ENCODE measurements at places on chromosomes 12 and 14. TPM values are rescaled to one million over a fixed set of nuclear protein-coding genes. Genes with fewer than 3 reads are reported as not detected.
A peak's percentile ranks its signal among the peaks of the same experiment; 100 is the strongest.

Gene OAS3
- 4.3 TPM for total RNA-seq

Gene OASL
- not detected for total RNA-seq

Gene LYZ
- 31.9 TPM for total RNA-seq

GRCh38 chr12:41621291-41621690, 433.2 kb downstream of the PDZRN4 start:
- H3K4me1 ChIP-seq, result no peaks in the 10 kb centered on the region
- no peaks in the 10 kb centered on the region for H3K36me3 ChIP-seq
- H3K4me3 ChIP-seq, result no peak overlapping the region
- no peaks in the 10 kb centered on the region for H3K27me3 ChIP-seq
- DNase-seq, result no peak

DNA sequence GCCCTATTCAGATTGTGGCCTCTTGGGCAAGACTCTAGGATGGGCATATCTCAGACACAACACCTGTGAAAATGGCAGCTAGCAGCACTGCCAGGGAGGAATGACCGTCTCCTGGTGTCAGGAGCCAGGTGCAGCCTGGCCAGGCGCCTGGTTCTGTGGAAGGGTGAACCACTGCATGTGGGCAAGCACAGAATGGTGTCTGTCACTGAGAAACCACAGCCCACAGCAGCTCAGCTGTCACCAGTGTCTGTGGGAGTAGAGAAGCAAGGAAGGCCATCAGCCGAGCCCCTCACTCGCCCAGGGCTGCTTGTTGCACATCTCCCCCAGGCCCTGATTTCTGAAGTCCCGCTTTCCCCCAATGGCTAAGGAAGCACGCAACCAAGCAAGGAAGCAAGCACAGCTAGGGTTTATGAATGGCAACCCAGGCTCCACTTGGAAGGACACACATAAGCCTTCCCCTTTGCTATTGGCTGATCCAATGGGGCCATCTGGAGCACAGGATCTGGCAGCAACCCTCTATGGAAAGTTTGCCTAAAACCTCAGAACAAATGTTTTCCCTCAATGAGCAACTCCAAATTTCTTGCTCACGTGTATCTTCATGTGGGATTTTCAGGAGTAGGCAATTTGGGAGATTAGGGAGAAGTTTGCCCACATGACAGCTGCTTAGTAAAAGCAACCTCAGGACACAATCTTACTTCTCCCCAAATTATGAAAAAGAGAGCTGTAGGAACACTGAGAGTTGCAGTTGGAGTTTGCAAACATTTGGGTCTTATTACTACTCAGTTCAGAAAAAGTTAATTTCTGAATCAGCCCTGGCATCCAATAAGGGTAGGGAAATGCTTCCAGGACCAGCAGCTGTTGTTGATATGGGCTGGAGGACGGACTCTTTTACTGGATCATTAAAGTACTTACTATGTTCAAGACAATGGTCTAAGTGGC, 44.7 kb downstream of the GPHB5 start:
- no peaks in the 10 kb centered on the region for H3K27me3 ChIP-seq
- no peak for DNase-seq
- H3K27ac ChIP-seq, result no peak overlapping the region
- H3K4me1 ChIP-seq, result no peaks in the 10 kb centered on the region
- no peak overlapping the region for H3K4me3 ChIP-seq

DNA sequence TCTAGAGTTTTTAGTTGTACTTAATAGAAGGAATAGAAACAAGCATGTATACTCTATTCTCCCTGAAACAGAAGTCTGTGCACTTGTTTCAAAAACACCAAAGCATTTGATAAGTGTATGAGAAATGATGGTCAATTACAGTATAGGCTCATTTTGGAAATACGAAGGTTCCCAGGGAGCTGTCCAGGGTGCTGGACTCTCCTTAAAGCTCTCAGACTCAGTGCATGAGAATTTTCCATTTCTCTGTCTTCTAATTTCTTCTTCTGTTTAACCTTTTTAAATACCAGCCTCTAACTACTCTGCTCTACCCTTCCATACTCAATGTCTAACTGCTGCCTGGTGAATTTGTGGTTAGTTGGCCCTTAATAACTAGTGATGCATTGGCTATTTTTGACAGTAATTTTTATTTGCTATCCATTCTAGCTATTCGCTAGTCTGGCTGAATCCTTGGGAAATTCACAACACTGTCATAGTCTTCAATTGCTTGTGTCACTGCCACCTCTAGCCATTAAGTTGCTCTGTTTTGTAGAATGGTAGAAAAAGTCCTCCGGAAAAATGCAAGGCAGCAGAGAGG, 229.2 kb downstream of the NRXN3 start:
- no peaks in the 10 kb centered on the region for H3K4me1 ChIP-seq
- DNase-seq, result peak; percentile 7

DNA sequence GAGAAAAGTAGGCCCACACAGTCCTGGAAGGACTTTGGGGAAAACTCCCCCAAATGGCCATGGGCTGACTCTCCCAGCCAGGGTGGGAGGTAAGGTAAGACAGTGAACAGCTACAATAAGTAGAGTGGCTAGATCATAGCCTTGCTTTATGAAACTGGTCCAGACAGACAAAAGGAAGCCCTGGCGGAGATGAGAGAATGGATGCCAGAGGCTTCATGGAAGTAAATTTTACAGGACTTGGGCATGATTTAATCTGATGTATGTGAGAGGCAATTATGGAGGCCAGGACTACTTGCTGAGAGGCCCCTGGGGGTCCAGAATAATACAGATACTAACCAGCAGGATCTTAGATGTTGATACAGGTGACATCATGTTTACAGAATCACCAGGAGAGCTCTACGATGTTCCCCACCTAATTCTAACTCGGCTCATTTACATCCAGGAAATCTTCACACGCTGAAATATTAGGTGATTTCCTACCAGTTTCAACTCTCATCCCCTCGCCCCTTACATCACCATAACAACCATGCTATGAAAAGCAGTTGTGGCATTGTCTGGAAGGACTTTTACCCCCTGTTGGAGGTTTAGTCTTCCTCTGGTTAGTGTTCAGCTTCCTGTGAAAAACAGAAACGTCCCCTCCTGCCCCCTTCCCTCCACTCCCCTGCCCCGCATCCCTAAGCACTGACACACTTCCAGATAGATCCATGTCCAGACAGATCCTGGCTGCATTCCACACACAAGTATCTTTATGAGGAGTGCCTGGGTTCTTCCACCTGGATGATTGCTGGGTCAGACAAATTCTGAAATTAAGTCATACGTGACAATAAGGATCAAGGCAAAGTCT, 39.5 kb upstream of the NT5DC3 start:
- peaks cover 9% of the 10 kb centered on the region for H3K27me3 ChIP-seq
- H3K4me1 ChIP-seq, result no peaks in the 10 kb centered on the region

- DNase-seq, result no peak
- H3K27ac ChIP-seq, result no peak overlapping the region
- H3K27me3 ChIP-seq, result no peaks in the 10 kb centered on the region
- no peak overlapping the region for H3K4me3 ChIP-seq
- H3K36me3 ChIP-seq, result no peaks in the 10 kb centered on the region
- H3K4me1 ChIP-seq, result peaks cover 6% of the 10 kb centered on the region
These were observed 735 bp downstream of the RNASE6 start for GRCh38 chr14:20781803-20782202.

- peaks cover 6% of the 10 kb centered on the region for H3K4me1 ChIP-seq
- peaks cover 22% of the 10 kb centered on the region for H3K27me3 ChIP-seq
- no peak overlapping the region for H3K27ac ChIP-seq
These were observed 91.1 kb downstream of the PLXNC1 start for GRCh38 chr12:94239332-94239993.

DNA sequence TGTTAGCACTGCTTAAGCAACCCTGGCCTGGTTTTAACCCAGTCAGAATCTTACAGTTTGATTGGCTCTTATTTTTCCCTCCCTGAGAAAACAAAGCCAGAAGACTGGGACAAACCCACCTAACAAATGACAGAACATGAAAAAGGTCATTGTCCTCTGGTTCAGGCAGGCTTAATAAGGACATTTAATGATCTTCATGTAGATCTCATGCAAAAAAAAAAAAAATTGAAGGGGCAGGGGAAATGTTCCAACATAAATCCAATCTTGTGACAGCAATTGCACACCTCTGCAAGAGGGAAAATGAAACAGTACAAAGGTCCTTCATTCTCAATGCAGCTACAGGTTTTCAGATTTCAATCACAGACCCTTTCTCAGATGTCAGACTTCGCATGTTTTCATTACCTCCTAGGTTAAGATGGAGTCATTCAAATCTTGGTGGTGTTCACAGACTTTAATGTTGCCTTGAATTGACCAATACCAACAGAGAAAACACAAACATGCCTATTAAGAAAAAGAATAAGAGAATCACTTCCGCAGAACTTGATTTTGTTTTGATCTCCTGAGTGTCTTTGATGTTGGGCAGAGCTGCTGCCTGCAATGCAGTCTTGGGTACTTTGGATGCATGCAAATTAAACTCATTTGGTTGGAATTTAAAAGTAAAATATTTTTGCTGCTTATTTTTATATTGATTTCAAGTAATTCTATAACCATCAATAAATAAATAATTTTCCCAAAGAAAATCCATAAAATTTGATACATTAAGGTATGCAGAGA, 359.0 kb downstream of the BTG1 start:
- H3K27ac ChIP-seq, result no peak overlapping the region
- no peaks in the 10 kb centered on the region for H3K27me3 ChIP-seq
- no peak for DNase-seq
- H3K4me1 ChIP-seq, result no peaks in the 10 kb centered on the region

DNA sequence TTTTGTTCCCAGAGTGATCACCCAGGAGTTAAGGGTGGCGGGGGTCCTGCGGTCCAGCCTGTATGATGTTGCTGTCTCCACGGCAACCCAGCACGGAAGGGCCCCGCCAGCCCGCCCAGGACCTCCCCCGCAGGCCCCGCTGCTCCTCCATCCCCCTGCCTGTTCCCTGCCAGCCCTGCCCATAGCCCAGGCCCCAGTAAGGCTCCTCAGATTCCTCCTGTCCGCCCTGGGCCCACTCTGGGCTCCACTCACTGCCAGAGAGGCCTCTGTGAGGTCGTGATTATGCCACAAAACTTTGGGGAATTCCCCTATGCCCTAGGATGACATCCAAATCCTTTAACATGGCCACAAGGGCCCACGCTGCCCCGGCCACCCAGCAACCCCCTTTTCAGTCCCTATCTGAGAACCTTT, 20.8 kb downstream of the HSP90AA1 start:
- peaks cover 9% of the 10 kb centered on the region for H3K4me1 ChIP-seq
- no peaks in the 10 kb centered on the region for H3K36me3 ChIP-seq
- H3K27ac ChIP-seq, result no peak overlapping the region
- DNase-seq, result no peak
- no peak overlapping the region for H3K4me3 ChIP-seq

GRCh38 chr12:67669934-67670631, 21.5 kb downstream of the DYRK2 start:
- no peaks in the 10 kb centered on the region for H3K27me3 ChIP-seq
- H3K36me3 ChIP-seq, result no peaks in the 10 kb centered on the region
- H3K4me3 ChIP-seq, result no peak overlapping the region

DNA sequence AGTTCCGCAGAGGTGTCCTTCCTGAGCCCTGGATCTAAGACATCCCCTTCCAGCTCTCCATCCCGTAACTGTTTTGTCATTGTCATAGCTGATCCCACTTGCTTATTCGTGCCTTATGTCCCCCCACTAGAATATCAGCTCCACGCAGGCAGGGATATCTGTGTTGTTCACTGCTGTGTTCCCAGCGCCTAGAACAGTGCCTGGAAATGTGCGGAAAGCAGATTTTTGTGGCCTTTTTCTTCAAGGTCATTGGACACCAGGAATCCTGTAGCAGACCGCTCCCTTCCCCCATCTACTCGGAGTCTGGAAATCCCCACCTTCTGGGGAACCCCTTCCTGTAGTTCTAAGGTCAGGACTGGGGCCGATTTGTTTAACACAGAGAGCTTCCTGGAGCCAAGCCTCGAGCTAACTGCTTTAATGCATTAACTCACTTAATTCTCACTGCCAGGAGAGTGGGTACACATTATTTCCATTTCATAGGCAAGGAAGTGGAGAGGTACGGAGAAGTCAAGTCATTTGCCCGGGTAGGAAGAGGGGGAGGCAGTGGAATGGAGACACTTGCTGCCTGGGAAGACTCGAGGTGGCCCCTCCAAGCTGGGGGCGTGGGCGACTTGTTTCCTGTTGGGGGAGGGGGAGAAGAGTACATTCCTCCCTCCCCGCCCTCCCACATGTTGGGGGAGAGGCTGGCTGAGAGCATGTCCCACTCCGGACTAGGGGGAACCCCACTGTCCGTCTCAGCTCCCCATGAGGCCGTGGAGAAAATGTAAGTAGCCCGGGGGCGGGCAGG, 1.2 kb upstream of the SH2B3 start:
- peaks cover 69% of the 10 kb centered on the region for H3K4me1 ChIP-seq
- H3K27me3 ChIP-seq, result no peaks in the 10 kb centered on the region
- peak overlapping the region; percentile 97 for H3K27ac ChIP-seq
- DNase-seq, result peak; percentile 85
- H3K36me3 ChIP-seq, result peaks cover 21% of the 10 kb centered on the region
- peak overlapping the region; percentile 93 for H3K4me3 ChIP-seq

GRCh38 chr12:107468182-107468581, 217.4 kb upstream of the PWP1 start:
- no peaks in the 10 kb centered on the region for H3K27me3 ChIP-seq
- no peak overlapping the region for H3K27ac ChIP-seq
- no peak overlapping the region for H3K4me3 ChIP-seq
- no peak for DNase-seq
- H3K36me3 ChIP-seq, result no peaks in the 10 kb centered on the region

DNA sequence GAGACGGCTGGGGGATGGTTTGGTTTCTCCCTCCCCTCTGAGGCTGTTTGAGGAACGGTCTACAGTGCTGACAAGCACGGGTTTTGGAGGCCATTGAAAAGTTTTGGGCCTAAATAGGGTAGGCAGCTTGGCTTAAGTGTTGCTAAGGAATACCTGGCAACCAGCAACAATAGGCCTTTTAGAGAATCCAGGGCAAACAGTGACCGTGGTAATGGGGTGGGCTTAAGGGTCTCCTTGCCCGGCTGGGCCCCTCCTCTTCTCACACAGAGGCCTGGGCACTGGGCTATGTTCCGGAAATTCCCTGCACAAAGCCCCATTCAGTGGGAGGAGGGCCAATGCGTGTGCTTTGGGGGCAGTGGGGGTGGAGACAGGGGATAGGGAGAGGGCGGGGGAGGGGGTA, 55.4 kb downstream of the ASCL1 start:
- H3K27me3 ChIP-seq, result no peaks in the 10 kb centered on the region
- no peak overlapping the region for H3K4me3 ChIP-seq
- no peak for DNase-seq
- H3K36me3 ChIP-seq, result no peaks in the 10 kb centered on the region

All from K562 (cell line).